ENCODE measurements at places on chromosomes 3 and 15.

DNA sequence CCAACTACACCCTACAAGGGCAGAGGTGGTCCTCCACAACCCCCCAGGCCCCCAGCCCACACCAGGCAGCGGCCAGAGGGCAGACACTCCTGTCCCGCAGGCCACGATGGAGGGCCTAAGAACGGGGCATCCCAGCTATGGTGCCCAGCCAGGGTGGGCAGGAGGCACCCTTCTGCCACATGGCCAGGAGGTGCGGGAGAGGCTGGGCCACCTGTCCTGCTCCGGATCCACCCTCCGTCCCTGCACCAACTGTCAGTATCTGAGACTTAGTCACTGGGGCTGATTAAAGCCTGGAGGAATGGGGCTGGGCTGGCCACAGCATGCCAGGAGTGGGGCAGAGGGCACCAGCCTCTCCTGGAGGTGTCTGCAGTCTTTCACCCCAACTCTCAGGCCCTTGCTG is 37.9 kb downstream of the TNK2 start:
- DNase-seq, result no peak

DNA sequence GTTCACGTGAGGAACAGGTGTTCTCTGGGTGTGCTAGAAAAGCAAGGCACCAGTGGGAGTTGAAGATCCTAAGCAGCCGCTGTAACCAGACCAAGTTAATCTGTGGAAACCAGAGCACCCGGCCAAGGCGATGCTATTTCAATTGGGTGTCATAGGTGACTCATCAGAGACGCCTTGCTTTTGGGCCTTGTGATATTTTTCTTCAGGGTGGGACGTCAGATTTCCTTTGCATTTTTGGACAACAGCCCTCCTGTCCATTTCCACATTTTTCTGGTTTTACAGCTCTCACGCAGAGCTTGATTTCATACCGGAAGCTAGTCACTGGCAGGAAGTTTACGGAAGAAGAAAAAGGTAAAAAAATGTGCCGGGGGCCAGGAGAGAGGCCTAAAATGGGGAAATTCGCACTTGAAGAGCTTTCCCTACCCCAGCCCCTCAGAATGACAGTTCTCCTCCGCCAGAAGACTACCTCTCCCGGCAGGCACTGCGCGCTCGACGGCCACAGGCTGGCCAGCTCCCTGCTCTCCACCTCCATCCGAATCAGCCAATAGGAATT is 471 bp upstream of the KBTBD8 start:
- no peak for DNase-seq

GRCh38 chr3:127682561-127682960 is 9.8 kb downstream of the ABTB1 start:
- DNase-seq, result no peak

DNA sequence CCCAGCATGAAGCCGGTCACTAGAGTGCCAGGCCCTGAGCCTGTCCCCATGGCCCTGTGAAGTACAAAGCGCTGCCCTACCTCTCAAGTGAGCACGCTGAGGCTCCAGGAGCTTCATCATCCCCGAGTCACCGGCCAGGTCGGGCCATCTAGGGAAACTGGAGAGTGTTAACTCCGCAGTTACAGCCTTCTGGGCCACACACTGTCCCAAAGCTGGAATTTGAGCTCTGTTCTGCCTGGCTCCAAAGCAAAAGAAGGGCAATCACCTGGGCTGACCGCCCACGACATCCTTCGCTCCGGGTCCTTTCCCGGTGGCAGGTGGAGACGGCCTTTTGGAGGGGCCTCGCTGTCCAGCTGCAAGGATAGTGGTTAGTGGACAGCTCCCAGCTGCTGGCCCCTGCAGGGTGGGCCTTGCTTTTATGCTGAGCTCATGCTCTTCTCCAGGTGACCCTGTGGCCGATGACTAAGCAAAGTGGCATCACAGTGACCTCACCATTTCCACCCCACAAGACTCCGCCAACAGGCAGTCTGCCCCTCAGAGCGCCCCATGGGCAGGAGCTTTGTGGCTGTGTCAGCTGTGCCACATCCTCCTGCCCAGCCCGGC is 3.5 kb upstream of the MUC4 start:
- DNase-seq, result no peak

GRCh38 chr3:141303481-141304223 is 64.7 kb upstream of the ZBTB38 start:
- DNase-seq, result peak; percentile 74

- DNase-seq, result no peak
Measured at GRCh38 chr3:56800832-56801661, 702 bp downstream of the ARHGEF3 start.

- DNase-seq, result no peak
Measured at GRCh38 chr3:157122116-157122515, 37.8 kb downstream of the CCNL1 start.

DNA sequence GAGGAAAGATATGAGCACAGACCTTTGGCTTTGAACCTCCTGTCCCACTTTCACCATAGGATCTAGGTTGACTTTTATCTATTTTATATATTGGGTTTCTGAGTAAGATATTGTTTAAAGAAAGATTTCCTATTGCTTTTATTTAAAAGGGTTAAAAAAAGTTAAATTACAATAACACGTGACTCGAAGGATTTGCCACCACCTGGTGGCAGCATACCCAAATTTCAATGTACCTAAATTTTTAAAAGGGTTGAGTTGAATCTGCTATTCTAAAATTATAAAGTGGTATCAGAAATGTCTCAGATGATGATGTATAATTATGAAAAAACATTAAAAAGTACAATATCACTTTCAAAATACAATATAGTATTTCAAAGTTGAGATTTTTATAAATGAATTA is 368.4 kb downstream of the MECOM start:
- DNase-seq, result no peak

DNA sequence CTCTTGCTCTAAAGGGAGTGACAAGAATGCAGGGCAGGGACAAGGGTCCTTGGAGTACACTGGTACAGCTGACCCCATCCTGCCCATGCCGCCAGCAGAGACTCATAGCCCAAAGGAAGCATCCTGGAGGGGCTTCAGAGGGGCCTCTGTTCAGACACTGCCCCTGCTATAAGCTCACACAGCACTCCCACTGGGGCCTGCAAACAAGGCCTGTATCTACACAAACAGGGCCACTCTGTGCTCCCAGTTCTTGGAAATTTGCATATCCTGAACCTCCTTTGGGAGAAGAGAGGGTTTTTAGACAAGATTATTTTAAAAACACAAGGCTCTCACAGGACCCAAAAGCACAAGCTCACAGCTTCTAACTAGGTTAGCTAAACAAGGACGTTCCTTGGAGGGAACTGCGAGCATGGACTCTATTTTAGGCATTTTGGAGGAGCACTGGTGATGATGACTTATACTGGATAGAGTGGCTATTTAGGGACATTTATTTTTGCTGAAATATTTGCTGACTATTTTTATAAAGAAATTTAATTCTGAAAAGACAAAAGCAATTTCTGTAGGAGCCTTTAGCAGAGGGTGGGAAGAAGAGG is 16.4 kb upstream of the ANKRD34C start:
- DNase-seq, result no peak

DNA sequence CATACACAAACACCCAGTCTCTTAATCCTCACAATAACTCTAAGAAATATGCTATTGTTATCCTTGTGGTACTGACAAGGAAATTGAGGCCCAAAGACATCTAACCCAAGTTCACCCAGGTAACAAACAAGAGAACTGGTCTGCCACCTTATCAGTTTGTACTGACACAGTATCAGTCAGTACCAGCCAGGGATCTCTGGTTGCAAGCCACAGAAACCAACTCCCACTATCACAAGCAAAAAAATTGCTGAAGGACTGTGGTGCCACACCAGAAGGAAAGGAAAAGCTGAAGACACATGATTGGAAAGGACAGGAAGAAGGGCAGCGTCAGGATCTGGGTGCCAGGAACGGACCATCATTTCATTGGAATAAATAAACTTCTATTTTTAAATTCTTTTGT is 63.8 kb upstream of the GLCE start:
- no peak for DNase-seq

- no peak for DNase-seq
Measured at GRCh38 chr15:31228011-31228484, 98.6 kb upstream of the KLF13 start.

- DNase-seq, result no peak
Measured at GRCh38 chr3:16433701-16434151, 79.8 kb downstream of the RFTN1 start.

DNA sequence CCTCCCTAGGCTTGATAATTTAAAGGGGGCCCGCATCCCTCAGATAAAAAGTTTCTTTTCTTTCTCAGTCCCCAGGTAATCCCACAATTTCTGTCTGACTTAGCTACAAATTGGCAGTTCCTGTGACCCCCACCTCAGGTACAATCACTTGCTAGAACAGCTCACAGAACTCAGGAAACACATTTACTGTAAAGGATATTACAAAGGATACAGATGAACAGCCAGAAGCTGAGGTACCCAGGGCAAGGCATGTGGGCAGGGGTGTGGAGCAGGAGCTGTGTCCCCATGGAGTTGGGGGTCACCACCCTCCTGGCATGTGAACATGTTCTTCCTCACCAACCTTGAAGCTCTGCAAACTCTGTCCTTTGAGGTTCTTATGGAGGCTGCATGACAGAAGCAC is 73.8 kb downstream of the CMTM8 start:
- DNase-seq, result no peak

GRCh38 chr3:45948311-45948781 is 5.1 kb downstream of the CXCR6 start:
- no peak for DNase-seq

DNA sequence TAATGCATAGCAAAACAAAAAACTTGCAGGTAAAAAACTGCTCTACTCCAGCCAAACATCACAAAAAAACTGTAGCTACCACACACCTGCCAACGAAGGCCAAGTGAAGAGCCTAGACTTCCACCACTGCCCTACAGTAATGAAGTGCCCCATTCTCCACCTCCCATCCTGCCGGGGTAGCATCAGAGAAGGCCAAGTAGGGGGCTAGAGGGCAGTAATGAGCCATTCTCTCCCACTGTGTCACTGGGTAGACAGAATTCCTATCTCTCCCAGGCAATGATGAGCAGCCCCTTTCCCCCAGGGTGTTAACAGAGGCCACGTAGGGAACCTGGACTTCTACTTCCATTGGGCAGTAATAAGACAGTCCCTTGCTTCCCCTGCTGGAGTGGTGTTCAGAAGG is 9.5 kb downstream of the SEC22C start:
- DNase-seq, result no peak

DNA sequence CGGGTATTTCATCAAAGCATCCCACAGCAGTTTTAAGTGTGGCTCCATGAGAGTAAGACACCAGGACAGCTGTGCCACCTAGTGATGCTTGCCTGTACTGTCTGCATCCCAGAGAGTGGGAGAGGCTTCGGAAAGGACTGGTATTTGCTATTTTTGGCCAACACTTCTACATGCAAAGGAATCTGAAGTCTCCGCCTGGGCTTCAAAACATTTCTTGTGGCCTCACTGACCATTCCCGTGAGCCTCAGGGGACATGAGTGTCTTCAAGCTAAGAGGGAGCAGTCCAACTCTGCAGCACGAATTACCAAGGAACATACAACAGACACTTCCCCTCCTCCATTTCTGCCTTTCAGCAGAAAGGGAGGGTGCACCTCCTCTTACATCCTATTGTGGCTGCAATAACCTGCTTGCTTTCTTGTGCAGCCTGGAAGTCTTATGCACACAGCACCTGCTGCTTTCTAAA is 177.5 kb downstream of the RORA start:
- peak; percentile 55 for DNase-seq

- no peak for DNase-seq
Measured at GRCh38 chr15:95134431-95135110, 903.2 kb downstream of the MCTP2 start.

DNA sequence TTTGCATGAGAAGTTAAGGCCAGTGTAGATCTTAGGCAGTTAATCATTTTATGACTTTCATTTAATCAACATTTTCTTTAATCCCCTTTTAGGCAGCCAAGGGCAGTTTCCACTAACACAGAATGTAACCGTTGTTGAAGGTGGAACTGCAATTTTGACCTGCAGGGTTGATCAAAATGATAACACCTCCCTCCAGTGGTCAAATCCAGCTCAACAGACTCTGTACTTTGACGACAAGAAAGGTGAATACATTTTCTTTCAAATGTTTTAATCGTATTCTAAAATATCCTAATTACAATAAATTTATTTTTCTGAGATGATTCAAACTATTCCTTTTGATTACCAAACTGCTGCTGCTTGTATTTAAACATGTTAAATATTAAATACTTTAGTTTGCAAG is 843.2 kb downstream of the CADM2 start:
- DNase-seq, result no peak

- no peak for DNase-seq
Measured at GRCh38 chr3:161559177-161559998, 62.8 kb downstream of the OTOL1 start.

DNA sequence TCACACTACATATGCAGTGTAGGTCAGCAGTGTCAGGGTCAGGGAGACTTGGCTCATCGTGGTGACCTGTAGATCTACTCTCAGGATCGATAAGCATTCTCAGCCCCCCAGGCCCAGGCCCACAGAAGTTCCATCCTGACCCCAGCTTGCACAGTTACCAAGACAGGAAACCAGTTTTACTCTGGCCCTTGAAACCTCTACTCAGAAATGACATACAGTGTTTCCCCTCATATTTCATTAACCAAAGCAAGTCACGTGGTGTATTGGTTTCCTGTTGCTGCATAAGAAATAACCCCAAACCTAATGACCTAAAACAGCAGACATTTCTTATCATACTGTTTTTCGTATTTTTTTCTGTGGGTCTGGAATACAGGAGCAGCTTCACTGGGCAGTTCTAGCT is 242.2 kb downstream of the SLCO3A1 start:
- DNase-seq, result no peak

GRCh38 chr3:191391861-191392808 is 61.8 kb upstream of the UTS2B start:
- no peak for DNase-seq

- DNase-seq, result no peak
Measured at GRCh38 chr3:14775563-14775962, 43.2 kb upstream of the FGD5 start.

Data from brain pericyte (primary cell).